ENCODE measurements at places on chromosomes 13 and 19. TPM values are rescaled to one million over a fixed set of nuclear protein-coding genes. Genes with fewer than 3 reads are reported as not detected.

GRCh38 chr13:40149611-40150274, 494.3 kb downstream of the COG6 start:
- H3K4me3 ChIP-seq: no peak overlapping the region
- no peaks in the 10 kb centered on the region for H3K27me3 ChIP-seq
- H3K36me3 ChIP-seq: no peaks in the 10 kb centered on the region
- no peak for DNase-seq
- H3K27ac ChIP-seq: no peak overlapping the region
- peaks cover 19% of the 10 kb centered on the region for H3K4me1 ChIP-seq

GRCh38 chr13:49112782-49113525, 107.2 kb upstream of the MLNR start:
- DNase-seq: no peak
- peak overlapping the region; percentile 79 for H3K4me3 ChIP-seq
- H3K27me3 ChIP-seq: no peaks in the 10 kb centered on the region
- peaks cover 24% of the 10 kb centered on the region for H3K4me1 ChIP-seq
- peaks cover 24% of the 10 kb centered on the region for H3K36me3 ChIP-seq

GRCh38 chr13:95382411-95382810, 81.2 kb upstream of the ABCC4 start:
- H3K27me3 ChIP-seq: no peaks in the 10 kb centered on the region
- no peak overlapping the region for H3K4me3 ChIP-seq
- DNase-seq: no peak
- peaks cover 7% of the 10 kb centered on the region for H3K4me1 ChIP-seq
- H3K27ac ChIP-seq: peak overlapping the region; percentile 35

DNA sequence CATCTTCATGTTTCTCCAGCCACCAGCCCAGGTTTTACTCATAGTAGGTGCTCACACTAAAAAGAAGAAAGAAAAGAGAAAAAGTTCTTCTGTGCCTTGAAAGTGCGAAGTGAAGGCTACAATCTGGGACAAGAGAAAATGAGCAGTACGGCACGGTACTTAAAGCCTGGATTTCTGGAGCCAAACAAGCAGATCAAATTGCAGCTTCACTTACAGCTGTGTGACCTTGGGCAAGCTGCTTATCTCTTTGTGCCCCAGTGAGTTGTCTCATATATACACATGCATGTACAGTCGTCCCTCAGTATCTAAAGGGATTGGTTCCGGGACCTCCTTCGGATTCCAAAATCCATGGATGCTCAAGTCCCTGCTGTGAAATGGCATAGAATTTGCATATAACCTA, 41.8 kb downstream of the GSX1 start:
- H3K4me3 ChIP-seq: no peak overlapping the region
- H3K27ac ChIP-seq: no peak overlapping the region
- peaks cover 94% of the 10 kb centered on the region for H3K27me3 ChIP-seq
- no peak for DNase-seq
- no peaks in the 10 kb centered on the region for H3K36me3 ChIP-seq

DNA sequence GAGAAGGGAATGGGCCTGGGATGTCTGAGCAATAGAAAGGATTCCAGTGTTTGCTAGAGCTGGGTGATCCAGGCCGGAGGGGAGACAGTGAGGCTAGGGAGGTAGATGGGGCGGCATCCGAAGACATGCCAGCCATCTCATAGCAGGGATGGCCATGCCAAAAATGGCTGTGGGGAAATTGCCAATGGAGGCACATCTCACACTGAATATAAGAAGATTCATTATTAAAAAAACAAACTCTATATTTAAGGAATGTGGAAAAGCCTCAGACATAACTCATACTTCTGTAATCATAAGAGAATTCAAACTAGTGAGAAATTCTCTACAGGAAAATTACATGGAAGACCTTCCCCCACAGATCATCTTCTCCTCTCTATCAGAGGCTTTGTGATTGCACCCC, 289.2 kb downstream of the FGF9 start:
- no peak overlapping the region for H3K4me3 ChIP-seq
- H3K27ac ChIP-seq: no peak overlapping the region
- no peaks in the 10 kb centered on the region for H3K27me3 ChIP-seq
- no peaks in the 10 kb centered on the region for H3K4me1 ChIP-seq

DNA sequence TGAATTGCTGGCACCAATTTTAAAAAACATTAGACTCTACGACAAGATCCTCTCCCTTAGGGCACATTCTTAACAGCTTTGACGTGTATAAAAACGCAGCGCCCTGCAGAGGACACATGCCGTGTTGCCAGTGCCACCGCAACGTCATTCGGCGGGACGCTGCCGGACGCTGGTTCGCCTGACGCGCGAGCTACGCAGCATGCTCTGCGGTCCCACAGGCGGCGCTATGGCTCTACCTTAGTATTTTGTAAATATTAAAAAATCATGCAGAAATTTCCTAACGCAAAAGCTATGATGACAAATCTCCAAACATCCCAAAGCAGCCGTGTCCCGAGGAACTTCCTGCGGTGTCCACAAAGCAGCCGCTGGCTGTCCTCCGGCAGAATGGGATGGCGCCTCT, 4.2 kb upstream of the ADPRHL1 start:
- H3K27ac ChIP-seq: no peak overlapping the region
- no peak for DNase-seq
- H3K36me3 ChIP-seq: peaks cover 2% of the 10 kb centered on the region

DNA sequence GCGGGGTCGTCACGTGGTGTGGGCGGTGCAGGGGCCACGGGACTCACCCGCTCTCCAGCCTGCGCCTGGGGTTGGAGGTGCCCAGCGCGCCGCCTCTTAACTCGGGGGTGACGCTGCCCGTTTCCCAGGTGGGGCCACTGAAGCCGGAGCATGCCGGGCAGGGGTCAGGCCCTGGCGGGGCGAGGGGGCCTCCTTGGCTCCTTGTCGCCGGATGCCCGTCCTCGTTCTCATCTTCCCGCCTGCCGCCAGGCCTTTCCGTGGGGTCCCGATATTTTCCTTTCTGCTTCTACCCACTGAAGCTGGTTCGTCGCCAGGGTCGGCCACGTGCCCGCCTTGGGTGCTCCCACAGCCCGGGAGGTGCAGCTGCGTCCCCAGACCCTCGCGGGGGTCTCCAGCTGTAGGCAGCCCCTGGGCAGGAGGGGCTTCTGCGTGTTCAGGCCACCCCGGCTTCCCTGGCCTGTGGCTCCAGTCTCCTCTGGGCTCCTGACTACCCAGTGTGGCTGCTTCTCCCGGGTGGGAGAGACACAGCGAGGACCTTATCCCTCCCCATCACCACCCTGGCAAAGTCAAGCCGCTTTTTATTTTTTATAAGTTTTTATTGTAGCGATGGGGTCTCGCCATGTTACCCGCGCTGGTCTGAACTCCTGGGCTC, 772 bp downstream of the FAM174C start:
- peaks cover 22% of the 10 kb centered on the region for H3K36me3 ChIP-seq
- peak overlapping the region; percentile 87 for H3K4me3 ChIP-seq
- peaks cover 23% of the 10 kb centered on the region for H3K27me3 ChIP-seq
- H3K4me1 ChIP-seq: peaks cover 43% of the 10 kb centered on the region
- no peak for DNase-seq

DNA sequence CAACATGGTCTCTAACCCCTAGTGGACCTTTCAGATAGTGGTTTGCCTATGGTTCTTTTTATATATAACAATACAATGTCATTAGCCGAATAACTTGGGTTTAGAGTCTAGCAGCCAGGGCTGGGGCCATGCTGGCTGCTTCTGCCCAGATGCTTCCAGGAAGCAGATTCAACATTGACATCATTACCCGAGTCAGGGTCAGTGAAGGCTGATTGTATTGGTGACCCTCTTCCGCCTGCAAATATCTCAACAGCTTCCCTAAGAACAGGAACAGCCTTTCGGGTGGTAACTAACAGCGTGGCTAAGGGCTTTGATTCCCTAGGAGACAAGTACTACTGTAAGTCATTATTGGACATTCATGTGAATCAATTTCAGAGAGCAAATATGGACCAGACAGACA, 476.4 kb downstream of the UQCRFS1 start:
- H3K27ac ChIP-seq: peak overlapping the region; percentile 45
- DNase-seq: no peak
- H3K4me1 ChIP-seq: peaks cover 12% of the 10 kb centered on the region

DNA sequence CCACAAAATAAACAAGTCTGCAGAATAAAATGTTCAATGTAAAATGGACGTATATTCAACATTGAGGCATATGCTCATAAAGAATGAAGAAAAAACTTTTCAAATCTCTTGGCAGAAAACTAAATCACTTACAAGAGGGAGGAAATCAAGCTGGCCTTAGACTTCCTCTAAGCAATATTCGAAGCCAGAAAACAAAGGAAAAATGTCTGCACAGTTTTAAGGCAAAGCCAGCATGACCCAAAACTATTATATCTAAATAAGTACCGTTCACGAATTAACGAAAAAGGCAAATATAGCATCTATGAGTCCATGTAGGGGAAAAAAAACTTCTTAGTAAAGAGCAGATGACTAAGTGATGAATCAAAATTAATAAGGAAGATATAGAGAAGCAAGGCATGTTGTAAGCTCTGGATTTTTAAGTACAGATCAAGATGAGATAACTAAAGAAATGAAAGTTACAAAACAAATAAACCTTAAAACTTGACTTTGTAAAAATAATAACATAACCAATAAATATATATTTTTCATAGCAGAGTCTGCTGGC, 101.3 kb downstream of the KCNRG start:
- no peak overlapping the region for H3K27ac ChIP-seq
- H3K4me1 ChIP-seq: no peaks in the 10 kb centered on the region
- no peak overlapping the region for H3K4me3 ChIP-seq

DNA sequence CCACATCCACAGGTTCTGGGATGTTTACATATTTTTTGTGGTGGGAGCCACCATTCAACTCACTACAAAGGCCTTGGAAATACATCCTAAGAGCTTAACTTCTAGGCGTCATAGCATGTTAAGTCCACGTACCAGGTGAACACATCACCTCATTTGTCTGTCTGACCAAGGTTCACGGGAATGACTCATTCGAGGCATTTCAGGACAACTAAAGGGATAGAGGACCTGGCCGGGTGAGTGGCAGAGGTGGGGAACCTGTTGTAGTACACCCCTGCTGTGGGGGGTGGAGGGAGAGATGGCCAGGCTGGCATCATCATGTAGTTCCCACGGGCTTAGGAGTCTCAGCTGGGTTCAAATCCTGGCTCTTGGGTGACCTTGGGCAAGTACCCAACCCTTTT, 51.5 kb downstream of the BICRA start:
- no peak overlapping the region for H3K4me3 ChIP-seq
- no peak for DNase-seq
- peaks cover 44% of the 10 kb centered on the region for H3K4me1 ChIP-seq
- peaks cover 6% of the 10 kb centered on the region for H3K36me3 ChIP-seq
- H3K27ac ChIP-seq: no peak overlapping the region

DNA sequence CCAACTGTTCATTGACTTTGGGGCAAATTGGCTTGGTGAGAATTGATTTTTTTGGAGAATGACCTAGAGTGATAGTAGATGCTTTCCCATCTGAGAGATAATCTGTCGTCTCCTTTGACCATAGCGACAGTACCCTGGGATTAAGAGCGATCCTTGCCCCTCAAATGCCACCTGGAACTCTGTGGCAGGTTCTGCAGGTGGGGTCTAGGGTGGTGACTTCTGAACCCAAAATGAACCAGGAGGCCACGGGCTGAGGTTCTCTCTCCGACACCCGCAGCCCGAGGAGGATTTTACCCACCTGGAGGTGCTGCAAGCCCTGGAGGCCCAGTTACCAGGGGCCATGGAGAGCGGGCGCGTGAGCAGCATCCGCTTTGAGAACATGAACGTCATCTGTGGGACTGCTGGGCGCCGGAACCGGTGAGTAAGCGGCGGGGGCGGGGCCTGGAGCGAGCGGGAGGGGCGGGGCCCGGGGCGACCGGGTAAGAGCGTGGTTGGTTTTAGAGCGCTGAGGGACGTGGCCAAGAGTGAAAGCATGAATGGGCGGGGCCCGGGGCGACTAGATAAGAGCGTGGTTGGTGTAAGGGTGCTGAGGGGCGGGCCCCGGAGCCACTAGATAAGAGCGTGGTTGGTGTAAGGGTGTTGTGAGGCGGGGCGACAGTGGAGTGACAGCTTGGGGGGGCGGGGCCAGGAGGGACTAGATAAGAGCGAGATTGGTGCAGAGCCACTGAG, 8.6 kb downstream of the C19orf81 start:
- peak overlapping the region; percentile 94 for H3K27ac ChIP-seq
- H3K4me1 ChIP-seq: peaks cover 38% of the 10 kb centered on the region
- peak overlapping the region; percentile 92 for H3K4me3 ChIP-seq
- H3K36me3 ChIP-seq: no peaks in the 10 kb centered on the region
- H3K27me3 ChIP-seq: peaks cover 53% of the 10 kb centered on the region

DNA sequence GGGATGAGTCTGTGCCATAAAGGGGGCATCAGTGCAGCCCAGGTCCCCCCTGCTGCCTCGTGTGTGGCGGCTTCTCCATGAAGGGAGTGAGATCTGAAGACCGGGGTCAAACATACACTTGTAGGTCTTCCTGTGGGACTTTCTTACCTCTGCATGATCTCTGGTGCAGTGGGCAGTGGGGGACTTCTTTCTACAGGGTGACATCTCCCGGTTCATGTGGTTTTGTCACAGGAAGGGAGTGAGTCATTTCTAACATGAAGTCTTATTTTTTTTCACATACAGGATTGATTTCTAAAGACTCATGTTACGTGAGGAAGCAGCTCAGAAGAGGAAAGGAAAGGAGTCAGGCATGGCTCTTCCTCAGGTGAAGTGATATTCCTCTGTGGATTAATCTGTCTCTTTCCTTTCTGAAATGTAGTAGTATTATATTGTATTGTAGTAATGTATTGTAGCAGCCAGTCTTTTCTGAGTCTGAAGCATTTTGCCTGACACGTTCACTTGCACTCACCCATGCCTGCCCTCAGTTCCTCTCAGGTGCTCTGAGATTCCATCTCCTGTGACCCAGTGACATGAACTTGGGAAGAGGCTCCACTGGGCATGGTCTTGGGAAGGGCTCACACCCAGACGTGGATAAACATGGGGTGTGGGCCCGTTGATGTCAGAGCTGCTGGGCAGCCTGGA, 15.7 kb downstream of the ZNF808 start:
- no peak overlapping the region for H3K27ac ChIP-seq
- no peaks in the 10 kb centered on the region for H3K27me3 ChIP-seq
- H3K4me1 ChIP-seq: peaks cover 4% of the 10 kb centered on the region
- peaks cover 35% of the 10 kb centered on the region for H3K36me3 ChIP-seq
- no peak for DNase-seq
- H3K4me3 ChIP-seq: no peak overlapping the region

ZNF132 gene
- total RNA-seq: 0.52 TPM

- peaks cover 53% of the 10 kb centered on the region for H3K36me3 ChIP-seq
- no peaks in the 10 kb centered on the region for H3K4me1 ChIP-seq
- H3K27me3 ChIP-seq: no peaks in the 10 kb centered on the region
- no peak for DNase-seq
- no peak overlapping the region for H3K4me3 ChIP-seq
These were observed 82.6 kb downstream of the KATNAL1 start for GRCh38 chr13:30224732-30225131.

GPR12 gene
- total RNA-seq: 0.14 TPM

CCNA1 gene
- 0.25 TPM for total RNA-seq

IL4I1 gene
- total RNA-seq: 0.12 TPM

DNA sequence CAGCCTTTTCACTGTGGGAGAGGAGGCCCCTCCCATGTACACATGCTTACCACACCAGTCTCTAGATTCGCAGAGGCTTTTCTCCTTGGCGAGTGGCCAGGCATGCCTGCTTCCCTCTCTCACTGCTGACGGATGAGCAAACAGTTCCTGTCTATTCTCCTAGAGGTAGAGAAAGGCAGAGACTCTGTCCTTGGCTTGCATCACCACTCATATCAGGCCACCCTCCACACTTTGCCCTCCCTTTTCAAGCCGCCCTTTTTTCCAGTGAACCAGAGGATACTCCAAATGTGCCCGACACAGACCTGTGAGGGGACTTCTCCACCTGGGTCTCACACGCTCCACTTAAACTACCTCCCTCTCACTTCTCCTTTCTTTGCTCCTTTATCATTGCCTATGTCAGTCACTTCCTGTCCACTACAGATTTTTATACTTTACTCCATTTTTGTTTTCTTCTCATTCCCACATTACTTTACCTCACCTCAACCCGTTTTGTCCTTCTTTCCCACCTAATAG, 284.6 kb downstream of the DNAJC15 start:
- H3K27ac ChIP-seq: peak overlapping the region; percentile 9
- DNase-seq: no peak
- no peaks in the 10 kb centered on the region for H3K27me3 ChIP-seq
- no peaks in the 10 kb centered on the region for H3K36me3 ChIP-seq
- H3K4me3 ChIP-seq: no peak overlapping the region
